ENCODE measurements at places on chromosomes 1 and 21.

GRCh38 chr1:31615414-31615813, 2.1 kb upstream of the HCRTR1 start:
- DNase-seq: no peak

DNA sequence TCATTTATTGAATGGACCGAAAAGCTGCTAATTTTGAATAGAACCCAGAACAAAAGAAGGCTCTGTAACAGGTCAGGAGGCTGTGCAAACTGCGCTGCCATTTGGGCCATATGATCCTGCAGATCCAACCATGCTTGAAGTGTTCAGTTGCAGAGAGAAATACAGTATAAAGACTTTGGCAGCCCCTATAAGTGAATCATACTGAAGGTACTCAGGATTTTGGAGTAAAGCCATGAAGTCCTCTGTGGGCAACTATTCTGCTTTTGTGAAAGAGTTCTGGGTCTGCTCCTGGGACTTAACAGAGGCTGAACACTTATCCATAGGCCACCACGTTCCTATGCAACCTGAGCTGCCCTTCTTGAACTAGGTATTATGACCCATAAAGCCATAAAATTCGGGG, 1613.6 kb upstream of the PRMT6 start:
- no peak for DNase-seq

- DNase-seq: no peak
Measured at GRCh38 chr1:112723511-112723839, 8.3 kb upstream of the PPM1J start.

- DNase-seq: no peak
Measured at GRCh38 chr1:63326106-63326472, 3.7 kb downstream of the FOXD3 start.

DNA sequence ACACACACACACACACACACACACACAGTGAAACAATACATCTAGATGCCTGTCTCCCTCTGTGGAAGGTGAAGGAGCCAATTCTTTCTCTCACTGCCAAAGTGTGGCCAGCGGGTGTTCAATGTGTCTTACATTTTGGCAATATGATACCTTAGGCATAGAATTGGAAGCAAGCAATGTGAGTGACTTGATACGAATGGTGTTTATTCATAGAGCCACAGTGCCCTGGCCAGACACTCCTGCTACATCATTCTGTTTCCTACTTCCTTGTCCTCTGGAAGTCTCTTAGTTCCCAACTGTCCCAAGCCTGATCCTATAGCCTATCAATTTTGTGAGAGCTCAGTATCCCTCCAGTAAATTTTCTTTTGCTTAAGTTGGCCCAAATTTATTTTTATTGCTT, 170.0 kb upstream of the L1TD1 start:
- no peak for DNase-seq

GRCh38 chr1:59761443-59761842, 53.3 kb upstream of the HOOK1 start:
- no peak for DNase-seq
